ENCODE measurements at places on chromosomes 4 and X. TPM values are rescaled to one million over a fixed set of nuclear protein-coding genes. Genes with fewer than 3 reads are reported as not detected.
A peak's percentile ranks its signal among the peaks of the same experiment; 100 is the strongest.

DNA sequence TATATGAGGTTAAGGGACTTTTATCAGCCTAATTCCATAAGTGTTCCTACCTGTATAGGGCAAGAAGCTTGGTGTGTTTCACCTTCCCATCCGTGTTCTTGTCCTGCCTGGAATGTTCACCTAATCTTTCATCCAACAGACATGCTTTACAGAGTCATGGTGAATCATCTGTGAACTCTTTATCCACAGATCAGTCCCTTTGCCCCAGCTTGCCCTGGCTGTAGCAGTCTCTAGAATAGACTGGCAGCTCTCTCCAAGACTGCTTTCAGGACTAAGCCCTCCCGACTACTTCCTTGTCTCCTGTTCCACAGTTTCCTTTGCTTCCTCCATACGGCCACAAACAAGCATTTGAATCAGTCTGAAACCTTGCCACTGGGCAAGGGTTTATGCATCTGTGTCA, 177.9 kb upstream of the IL15 start:
- no peak for DNase-seq

- DNase-seq = no peak
Measured at GRCh38 chr4:39814403-39815185, 116.7 kb downstream of the UBE2K start.

DNA sequence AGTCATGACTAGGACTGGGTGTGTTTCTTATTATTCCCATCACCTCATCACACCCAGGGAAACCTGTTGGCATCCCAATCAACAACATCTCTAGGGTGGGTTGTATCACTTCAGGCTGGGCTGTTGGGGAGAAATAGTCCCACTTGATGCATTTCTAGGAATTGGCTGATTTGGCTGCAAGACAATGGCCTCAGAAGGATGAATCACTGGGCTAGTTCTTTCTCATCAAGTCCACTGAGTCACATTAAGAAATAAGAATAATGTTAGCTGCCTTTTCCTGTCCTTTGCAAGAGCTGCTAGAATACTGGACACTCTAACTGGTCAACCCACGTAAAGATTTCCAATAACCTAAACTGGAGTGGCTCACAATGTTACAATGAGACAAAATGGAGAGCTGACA, 104.2 kb downstream of the CHRDL1 start:
- no peak for DNase-seq

The ADH1C gene
- 0.23 TPM for polyA plus RNA-seq

- DNase-seq = no peak
Measured at GRCh38 chr4:173647902-173648301, 117.9 kb upstream of the HAND2 start.

- no peak for DNase-seq
Measured at GRCh38 chr4:184375027-184375426, 99.3 kb downstream of the IRF2 start.

DNA sequence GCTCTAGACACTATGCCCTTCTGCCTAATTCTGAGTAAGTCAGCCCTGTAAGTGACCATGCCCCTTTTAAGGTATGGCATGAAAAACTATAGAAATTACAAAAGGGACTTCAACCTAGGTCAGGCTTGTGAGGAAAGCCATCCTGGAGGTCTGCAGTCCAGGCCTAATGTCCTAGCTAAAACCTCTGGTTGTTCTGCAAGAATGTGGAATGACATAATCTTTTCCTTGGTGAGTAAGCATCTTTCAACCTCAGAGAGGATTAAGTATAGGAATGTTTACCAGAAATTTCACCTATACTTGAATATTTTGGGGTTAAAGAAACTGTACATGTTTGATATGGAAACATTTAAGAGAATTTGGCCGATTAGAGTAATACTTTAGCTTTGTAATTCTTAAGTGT, 23.8 kb upstream of the HPSE start:
- no peak for DNase-seq

The NXF2B gene
- polyA plus RNA-seq = not detected

DNA sequence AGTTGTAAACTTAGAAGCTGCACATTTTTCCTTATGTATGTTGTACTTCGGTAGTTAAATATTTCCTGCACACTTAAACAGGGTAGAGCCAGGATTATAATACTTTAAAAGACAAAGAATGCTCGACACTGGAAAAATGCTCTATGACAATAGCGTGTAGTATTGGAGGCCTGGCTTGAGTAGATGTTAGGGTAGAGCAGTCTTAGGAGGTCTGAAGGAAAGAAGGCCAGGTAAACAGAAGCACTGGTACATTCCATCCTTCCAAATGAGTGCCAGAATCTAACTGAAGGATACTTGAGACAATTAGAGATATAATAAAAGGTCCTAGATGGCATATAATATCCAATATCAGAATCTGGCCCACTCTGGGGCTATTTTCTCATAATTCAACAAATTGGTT, 42.3 kb downstream of the ATXN3L start:
- DNase-seq = no peak

GRCh38 chrX:119455264-119455663, 13.0 kb upstream of the SLC25A5 start:
- DNase-seq = no peak

The MAGEC1 gene
- not detected for polyA plus RNA-seq

- no peak for DNase-seq
Measured at GRCh38 chrX:122303761-122304160, 880.3 kb upstream of the GRIA3 start.

DNA sequence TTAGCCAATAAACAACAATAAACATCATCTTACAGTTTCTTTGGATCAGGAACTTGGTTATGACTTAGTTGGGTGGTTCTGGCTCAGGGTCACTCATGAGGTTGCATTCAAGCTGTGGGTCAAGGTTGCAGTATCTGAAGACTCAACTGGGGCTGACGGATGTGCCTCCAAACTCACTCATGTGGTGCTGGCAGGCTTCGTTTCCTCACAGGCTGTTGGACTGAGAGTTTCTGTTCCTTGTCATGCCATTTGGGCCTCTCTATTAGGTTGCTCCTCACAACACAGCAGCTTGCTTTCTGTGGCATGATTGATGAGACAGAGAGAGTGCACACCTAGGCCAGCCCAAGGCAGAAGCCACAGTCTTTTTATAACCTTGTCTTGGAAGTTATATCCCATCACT, 20.7 kb downstream of the FRMPD3 start:
- DNase-seq = no peak

DNA sequence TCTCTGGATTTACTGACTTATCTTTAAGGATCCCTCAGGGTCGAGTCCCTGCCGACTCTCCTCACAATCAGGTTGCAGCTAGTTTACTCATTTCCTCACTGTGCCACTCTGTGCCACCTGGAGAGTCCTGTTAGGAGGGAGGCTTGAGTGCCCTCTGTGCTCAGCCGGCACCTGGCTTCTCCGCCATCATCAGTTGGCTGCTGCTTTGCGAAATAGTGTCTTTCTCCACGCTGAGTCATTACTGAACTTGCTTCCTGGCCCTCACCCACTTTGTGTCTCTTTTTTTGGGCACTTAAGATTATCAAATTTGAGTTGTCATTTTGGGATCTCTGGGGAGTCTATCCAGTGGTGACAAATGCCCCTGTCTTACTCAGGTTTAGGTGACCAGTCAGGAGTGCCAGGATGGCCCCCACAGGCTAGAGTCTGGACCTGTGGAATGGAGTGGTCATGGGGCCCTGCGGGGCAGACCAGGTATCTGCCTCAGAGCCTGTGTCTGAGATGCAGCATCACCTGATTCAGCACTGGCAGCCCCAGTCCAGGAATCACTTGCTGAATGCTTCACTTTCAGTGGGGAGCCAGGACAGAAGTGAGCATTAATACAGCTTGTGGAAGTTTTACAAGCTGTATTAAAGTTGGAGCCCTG, 37.7 kb downstream of the JADE1 start:
- DNase-seq = no peak

DNA sequence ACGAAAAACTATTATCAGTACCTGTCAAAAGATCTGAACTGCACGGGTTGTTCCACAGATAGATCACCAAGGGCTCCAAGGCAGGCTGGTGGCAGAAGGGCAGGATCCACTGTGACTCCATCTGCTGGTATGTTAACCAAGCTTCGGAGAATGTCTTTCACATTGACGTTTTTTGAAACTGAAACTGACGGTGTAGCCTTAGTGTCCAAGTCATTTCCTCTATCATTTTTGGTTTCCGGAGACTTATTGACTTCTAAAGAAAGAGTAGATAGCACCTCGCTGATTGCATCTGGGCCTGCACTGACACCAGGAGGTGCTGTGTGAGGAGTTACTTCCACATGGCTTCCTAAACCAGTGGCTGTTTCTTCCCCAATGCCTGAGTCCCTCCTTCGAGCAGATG, 186.9 kb downstream of the LRBA start:
- peak; percentile 77 for DNase-seq

The ERVMER34-1 gene
- not detected for polyA plus RNA-seq

DNA sequence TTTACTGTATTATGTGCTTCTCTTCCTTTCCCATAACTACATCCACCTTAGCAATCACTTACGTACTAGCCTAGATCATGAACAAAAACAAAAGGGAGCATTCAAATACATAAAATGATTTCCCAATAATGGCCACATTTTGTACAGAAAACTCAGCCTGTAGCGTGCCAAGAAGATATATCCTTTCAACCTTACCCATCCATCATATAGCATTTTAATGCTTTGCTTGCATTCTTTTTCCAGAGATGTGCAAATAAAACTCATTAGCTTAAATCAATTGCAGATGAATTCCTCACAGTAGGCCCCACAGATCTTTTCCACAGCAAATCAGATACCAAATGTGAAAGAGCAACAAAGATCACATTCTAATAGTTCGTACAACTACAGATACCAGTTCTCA, 20.8 kb downstream of the GRSF1 start:
- DNase-seq = no peak

The SPACA5B gene
- not detected for polyA plus RNA-seq

GRCh38 chrX:134315866-134316265, 78.9 kb downstream of the CCDC160 start:
- no peak for DNase-seq

The TKTL1 gene
- polyA plus RNA-seq = not detected
